ENCODE measurements at places on chromosomes 5 and 9. TPM values are rescaled to one million over a fixed set of nuclear protein-coding genes. Genes with fewer than 3 reads are reported as not detected.

KCNN2 gene
- total RNA-seq = 0.17 TPM

TPPP gene
- total RNA-seq = 0.43 TPM

PNPLA7 gene
- 2.0 TPM for total RNA-seq

FLT4 gene
- total RNA-seq = 0.33 TPM

SLC34A1 gene
- not detected for total RNA-seq

ADAMTS13 gene
- 6.1 TPM for total RNA-seq

ENTPD8 gene
- total RNA-seq = not detected

PCDHGB5 gene
- total RNA-seq = 34.3 TPM

IL33 gene
- total RNA-seq = 65.7 TPM

PIP5KL1 gene
- total RNA-seq = 1.4 TPM

ZNF169 gene
- total RNA-seq = 2.9 TPM

TMEFF1 gene
- 5.2 TPM for total RNA-seq

IL13 gene
- not detected for total RNA-seq

Measured in smooth muscle cell of the pulmonary artery (primary cell).